Sigmoid colon (tissue), 7 donors: ENCODE measurements at places on chromosomes 16 and 17. TPM values are rescaled to one million over a fixed set of nuclear protein-coding genes. Genes with fewer than 3 reads are reported as not detected.

DNA sequence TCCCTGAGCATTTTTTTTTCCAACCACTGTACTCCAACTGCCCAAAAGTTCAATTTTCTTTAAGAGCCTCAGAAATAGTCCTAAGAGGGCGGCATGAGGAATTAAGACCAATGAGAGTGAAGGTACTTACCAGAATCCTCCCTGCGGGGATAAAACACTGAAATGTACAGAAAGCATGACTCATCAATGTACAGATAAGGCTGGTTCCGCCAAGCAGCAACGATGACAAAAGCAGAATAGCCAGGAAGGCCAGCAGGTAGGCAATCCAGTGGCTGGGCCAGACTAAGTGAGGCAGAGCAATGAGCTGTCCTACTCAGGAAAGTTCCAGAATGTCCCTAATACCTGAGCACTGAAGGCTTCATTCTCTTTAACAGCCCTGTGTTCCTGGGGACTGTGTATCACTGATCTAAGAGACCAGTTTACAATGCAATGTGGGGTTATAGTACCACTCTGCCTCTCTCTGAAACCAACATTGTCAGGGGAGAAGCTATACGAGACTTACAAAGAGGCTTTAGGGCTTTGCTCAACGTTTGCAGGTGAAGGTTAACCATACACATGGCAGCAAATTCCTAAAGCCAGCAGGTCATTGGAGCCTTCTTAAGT lies 11.0 kb upstream of the GPR139 start:
- H3K4me1 ChIP-seq = no peaks in the 10 kb centered on the region
- H3K4me3 ChIP-seq = no peak overlapping the region
- H3K36me3 ChIP-seq = no peaks in the 10 kb centered on the region

GRCh38 chr17:18139949-18140348 lies 31.4 kb downstream of the MYO15A start:
- peaks cover 7% of the 10 kb centered on the region for H3K4me1 ChIP-seq
- DNase-seq = no peak
- no peak overlapping the region for H3K4me3 ChIP-seq
- no peak overlapping the region for H3K27ac ChIP-seq
- H3K27me3 ChIP-seq = no peaks in the 10 kb centered on the region

DNA sequence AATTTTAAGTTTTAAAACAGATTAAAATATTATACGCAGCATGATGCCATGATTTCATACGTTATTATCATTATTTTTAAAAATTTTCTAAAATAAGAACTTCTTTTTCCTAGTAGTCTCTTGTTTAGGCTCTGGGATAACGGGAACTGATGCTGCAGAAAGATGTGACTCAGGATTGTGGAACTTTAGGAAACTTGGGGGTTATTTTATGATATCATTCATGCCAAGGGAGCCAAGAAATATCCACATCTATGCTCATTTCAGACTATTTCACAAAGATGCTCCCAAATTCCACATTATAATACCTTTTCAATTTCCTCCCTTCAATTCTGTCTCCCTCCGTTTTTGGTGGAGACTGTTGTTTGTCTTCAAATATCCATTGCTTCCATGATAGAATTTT lies 236.4 kb downstream of the HS3ST3A1 start:
- no peaks in the 10 kb centered on the region for H3K27me3 ChIP-seq
- DNase-seq = no peak
- no peak overlapping the region for H3K4me3 ChIP-seq
- H3K4me1 ChIP-seq = no peaks in the 10 kb centered on the region

The CISD3 gene
- 115 TPM for polyA plus RNA-seq

DNA sequence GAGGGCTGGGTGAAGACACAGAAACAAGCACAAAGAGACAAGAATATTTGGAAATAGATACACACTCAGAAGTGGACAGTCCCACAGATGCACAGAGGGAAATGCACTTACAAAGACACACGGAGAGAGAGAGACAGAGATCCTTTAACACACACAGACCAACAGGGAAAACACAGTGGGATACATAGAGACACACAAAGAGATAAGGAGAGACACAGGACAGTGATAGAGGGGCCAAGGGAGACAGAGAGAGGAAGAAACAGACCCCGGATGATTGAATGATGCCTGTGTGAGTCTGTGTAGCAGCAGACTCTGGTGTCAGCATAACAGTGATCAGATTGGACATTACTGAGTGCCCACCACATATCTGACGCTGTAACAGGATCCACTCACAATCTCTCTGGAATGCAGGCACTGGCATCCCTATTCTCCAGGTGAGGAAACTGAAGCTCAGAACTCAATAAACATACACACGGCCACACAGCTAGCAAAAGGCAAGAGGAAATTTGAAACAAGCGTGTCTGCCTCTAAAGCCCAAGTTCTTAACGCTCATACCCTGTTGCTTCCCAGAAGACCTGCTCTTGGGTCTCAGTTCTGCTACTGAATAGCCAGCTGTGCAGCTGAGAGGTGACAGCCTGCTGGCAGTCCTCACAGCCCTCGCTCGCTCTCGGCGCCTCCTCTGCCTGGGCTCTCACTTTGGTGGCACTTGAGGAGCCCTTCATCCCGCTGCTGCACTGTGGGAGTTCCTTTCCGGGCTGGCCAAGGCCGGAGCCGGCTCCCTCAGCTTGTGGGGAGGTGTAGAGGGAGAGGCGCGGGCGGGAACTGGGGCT lies 186.3 kb upstream of the NLRP1 start:
- no peaks in the 10 kb centered on the region for H3K36me3 ChIP-seq
- no peak for DNase-seq
- H3K27ac ChIP-seq = no peak overlapping the region
- H3K4me3 ChIP-seq = no peak overlapping the region

DNA sequence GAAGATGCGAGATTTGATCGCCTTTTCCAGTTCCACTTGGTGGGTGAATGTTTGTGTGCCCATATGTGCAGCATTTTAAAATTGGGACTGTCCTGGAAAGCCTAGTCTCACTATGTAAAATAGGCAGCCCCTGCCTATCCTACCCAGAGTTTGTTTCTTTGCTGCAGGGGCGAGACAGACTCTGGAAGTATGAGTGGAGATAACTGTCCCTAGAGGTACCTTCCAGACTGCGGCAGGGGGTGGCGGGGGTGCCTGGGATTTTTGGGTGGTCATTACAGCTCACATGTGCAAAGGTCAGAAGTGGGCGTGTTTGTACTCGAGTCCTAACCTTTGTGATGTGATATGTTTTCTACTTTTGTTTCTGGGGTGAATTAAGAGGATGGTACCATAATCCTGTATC lies 36.6 kb downstream of the MPRIP start:
- no peak overlapping the region for H3K4me3 ChIP-seq
- H3K4me1 ChIP-seq = no peaks in the 10 kb centered on the region

The CMTM2 gene
- polyA plus RNA-seq = not detected

DNA sequence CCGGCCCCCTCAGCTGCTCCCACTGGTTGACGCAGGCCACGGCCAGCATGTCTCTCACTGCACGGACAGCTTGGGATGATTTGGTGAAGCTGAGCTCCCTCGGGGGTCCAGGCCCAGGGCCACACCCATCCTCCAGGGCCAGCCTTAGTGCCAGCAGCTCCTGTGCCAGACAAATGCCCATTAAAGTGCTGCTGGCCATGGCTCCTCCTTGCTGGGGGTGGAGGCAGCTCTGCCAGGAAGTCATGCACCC lies 2.5 kb downstream of the TRIM47 start:
- H3K27ac ChIP-seq = peak overlapping the region; percentile 95
- DNase-seq = peak; percentile 89
- H3K4me3 ChIP-seq = peak overlapping the region; percentile 62
- H3K27me3 ChIP-seq = no peaks in the 10 kb centered on the region
- no peaks in the 10 kb centered on the region for H3K36me3 ChIP-seq

GRCh38 chr17:70865993-70866804 lies 696.9 kb downstream of the KCNJ2 start:
- no peak overlapping the region for H3K4me3 ChIP-seq
- DNase-seq = no peak
- H3K27me3 ChIP-seq = no peaks in the 10 kb centered on the region
- no peaks in the 10 kb centered on the region for H3K36me3 ChIP-seq
- no peak overlapping the region for H3K27ac ChIP-seq

The KRT33A gene
- polyA plus RNA-seq = not detected

DNA sequence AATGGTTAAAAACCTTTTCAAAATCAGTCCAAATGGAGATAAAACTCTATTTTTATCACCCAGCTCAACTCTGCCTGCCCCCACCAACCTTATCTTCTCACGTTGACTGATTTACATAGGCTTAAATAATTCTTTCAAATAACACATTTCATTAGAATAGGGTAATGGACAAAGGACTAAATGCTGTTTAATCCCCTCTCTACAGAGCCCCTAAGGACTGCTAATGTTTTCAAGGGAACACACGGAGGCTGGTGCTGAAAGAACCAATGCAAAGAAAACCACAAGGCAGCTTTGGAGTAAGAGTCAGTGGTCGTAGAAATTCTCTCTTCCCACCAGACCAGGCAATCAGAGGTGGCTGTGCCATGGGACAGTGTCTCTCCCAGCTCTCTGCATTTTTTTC lies 445.7 kb upstream of the MAF start:
- no peak for DNase-seq
- H3K27ac ChIP-seq = no peak overlapping the region
- H3K36me3 ChIP-seq = no peaks in the 10 kb centered on the region
- no peak overlapping the region for H3K4me3 ChIP-seq
- peaks cover 14% of the 10 kb centered on the region for H3K4me1 ChIP-seq

DNA sequence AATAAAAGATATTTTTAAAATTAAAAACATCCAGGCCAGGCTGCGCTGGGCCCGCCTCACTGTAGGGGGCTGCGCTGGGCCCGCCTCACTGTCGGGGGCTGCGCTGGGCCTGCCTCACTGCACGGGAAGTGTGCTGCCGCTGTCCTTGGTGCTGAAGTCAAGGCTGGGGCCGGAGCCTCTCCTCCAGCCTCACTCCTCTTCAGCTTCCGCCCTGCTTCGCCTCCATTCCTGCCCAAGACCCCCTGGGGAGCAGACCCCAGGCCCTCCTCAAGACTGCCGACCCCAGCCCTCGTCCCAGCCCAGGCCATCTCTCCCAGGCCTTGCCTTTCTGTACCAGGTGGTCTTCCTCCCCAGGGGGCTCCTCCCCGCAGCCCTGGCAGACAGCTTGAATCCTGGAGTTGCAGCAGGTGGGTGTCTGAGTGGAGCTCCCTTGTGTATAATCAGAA lies 26.2 kb downstream of the ENDOV start:
- H3K4me1 ChIP-seq = no peaks in the 10 kb centered on the region
- H3K27ac ChIP-seq = no peak overlapping the region
- H3K27me3 ChIP-seq = no peaks in the 10 kb centered on the region

DNA sequence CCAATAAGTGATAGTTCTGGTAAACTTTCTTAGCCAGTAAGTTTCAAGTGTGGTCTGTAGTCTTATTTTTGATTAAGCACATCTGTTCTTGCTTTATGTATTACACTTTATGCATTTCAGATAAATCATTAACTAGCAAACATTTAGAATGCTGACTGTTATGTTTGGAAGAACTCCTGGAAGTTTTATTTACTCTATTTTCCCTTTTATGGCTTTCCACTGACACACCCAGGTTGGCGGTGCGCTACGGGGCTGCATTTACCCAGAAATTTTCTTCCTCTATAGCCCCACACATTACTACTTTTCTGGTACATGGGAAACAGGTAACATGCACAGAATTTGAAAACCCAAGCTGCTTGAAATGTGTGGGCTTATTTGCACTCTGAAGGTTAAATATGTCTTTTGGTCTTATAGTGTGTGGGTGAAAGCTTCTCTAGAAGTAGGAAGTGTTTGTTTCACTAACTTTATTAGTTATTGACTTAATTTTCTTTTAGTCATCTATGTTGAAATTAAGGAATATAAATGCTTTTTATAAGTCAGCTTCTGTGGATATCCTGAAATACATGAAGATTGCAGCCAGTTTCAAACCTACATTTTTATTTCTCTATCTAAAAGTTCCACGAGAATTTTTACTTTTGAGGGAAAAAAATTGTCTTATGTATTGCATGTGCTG lies 203.7 kb downstream of the PHKB start:
- peaks cover 4% of the 10 kb centered on the region for H3K36me3 ChIP-seq
- DNase-seq = no peak
- H3K4me1 ChIP-seq = no peaks in the 10 kb centered on the region
- H3K4me3 ChIP-seq = no peak overlapping the region
- no peak overlapping the region for H3K27ac ChIP-seq

GRCh38 chr17:74972107-74972972 lies at the start of gene HID1:
HID1 (minus strand) TSS chr17:74972759; CDS start chr17:74972656, 103 bp downstream.
- H3K4me3 ChIP-seq = peak within 1 kb of the TSS; percentile 61
- H3K27ac ChIP-seq = peak within 1 kb of the TSS; percentile 28
- H3K4me1 ChIP-seq = peaks cover 21% of the 10 kb centered on the region
- no peaks in the 10 kb centered on the region for H3K36me3 ChIP-seq

DNA sequence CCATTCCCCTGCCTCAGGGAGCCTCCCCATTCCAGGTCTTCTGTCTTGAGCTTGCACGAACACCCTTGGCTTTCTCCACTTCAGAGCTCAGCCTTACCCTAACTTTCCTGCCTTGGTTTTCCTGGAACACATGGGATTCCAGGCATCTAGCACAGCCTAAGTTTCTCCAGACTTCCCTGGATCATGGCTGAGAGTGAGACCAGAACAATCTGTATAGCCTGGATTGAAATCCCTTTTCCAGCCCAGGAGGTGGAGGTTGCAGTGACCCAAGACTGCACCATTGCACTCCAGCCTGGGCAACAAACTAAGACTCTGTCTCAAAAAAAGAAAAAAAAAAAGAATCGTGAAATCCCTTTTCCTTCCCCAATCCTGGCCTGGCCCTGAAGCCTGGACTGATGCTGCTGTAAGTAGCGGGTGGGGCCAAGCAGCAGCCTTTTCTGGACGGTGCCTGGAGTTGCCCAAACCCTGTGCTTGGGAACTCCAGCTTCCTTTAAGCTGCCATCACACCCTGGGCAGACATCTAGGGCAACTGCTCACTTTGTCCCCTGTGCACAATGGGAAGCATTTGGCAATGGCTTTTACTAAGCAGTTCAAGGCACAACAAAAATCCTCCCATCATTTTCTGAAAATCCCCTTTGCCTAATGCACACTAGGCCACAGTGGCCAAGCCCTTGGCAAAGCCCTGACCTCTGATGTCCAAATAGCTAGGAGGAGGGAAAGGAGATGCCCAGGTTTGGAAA lies 12.0 kb upstream of the SLC16A5 start:
- H3K36me3 ChIP-seq = no peaks in the 10 kb centered on the region
- no peak overlapping the region for H3K4me3 ChIP-seq
- peaks cover 36% of the 10 kb centered on the region for H3K4me1 ChIP-seq

The VAMP2 gene
- 54.9 TPM for polyA plus RNA-seq

DNA sequence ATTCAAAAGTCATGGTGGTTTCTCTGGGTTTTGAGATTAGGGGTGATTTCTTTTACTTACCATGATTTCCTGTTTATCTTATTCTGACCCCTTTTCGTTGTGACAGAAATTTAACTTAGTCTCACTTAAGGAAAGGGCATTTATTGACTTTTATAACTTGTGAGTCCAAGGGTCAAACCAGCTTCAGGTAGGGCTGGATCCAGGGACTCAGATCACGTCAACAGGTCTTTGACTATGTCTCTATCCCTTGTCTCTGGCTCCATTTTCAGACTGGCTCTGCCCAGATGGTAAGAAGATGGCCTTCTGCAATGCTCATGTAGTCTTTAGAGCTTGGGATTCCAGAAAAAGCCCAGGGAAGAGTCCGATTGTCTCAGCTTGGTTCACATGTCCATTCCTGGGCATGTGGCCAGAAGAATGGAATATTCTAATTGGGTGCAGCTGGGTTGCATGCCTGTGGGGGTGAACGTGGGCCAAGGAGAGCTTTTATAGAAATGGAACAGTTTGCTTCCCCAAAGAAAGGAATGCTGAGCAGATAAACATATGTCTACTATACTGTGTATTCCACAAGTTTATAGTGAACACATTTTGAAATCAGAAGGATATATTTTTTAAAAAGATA lies 13.4 kb downstream of the USP43 start:
- no peaks in the 10 kb centered on the region for H3K36me3 ChIP-seq
- no peak for DNase-seq
- no peaks in the 10 kb centered on the region for H3K27me3 ChIP-seq
- no peaks in the 10 kb centered on the region for H3K4me1 ChIP-seq

The LGALS3BP gene
- 415 TPM for polyA plus RNA-seq

The SULT1A1 gene
- polyA plus RNA-seq = 283 TPM
